ENCODE measurements at places on chromosomes 1 and 21. TPM values are rescaled to one million over a fixed set of nuclear protein-coding genes. Genes with fewer than 3 reads are reported as not detected.

Gene OR10J1
- not detected for total RNA-seq

Gene FGGY
- 14.3 TPM for total RNA-seq

Gene SFN
- 1.7 TPM for total RNA-seq

DNA sequence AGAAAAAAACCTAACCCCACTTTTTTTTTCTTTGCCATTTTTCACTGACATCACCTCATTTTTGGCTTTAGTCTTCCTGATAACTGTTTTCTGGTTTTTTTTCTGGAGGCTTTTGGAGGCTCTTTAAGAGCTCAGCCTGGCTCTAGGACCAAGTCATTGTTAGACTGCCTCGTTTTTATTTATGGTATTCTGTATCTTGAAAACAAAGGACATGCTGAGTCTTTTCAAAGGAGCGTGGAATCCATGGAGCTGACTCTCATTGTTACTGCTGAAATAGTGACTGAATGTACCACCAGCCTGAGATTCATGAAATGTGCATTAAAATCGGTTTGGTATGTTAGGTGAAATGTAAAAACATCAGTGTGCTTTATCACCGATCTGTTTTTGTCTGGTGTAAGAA lies 28.0 kb downstream of the RASAL2 start:
- no peak for DNase-seq

- no peak for DNase-seq
Observed at GRCh38 chr21:24224422-24224821, 1382.9 kb downstream of the MRPL39 start.

- DNase-seq = no peak
Observed at GRCh38 chr1:224828691-224829090, 100.8 kb upstream of the DNAH14 start.

Gene SSR2
- 238 TPM for total RNA-seq

GRCh38 chr1:215672482-215672881 lies 105.4 kb downstream of the KCTD3 start:
- no peak for DNase-seq

- DNase-seq = no peak
Observed at GRCh38 chr1:15257309-15257708, 10.3 kb downstream of the FHAD1 start.

DNA sequence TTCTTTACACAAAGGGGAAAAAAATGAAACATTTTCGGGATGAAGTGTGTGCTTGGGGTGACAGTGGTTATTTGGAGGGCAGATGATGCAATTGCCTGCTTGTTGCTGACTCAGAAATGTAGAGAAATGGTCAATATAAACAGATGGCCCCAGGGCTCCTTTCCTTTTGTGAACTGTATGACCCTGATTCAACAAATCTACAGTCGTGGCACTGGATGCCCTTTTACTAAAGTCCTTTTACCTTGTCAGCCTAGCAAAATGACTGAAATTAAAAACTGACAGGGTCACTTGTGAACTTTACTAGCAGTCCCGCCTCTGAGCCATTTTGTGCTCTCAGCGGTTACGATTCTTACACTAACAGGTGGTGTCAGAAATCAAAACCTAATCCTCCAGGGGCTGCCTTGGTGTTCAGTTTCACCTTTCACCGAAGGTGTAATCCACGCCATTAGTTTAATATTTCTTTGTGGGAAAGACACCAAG lies 49.8 kb downstream of the GREM2 start:
- DNase-seq = no peak

- no peak for DNase-seq
Observed at GRCh38 chr1:90561103-90561783, 155.9 kb downstream of the BARHL2 start.

Gene TMEM79
- total RNA-seq = 4.9 TPM

DNA sequence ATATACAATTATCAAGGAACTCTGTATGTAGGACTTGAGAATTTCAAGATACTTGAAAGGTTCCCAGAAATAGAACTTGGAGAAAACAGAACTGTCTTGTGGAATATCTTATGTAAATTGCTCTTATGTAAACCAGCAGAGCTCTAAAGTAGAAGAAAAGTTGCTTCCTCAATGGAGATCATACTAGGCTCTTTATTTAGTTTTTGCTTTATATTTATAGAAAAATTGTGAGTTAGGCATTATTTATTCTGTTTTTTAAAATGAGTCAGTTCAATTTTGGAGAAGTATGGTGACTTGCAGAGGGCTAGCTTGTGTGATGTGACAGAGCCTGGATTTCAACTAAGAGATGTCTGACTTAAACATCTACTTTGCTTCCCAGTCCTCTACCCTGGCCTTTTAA lies 40.4 kb downstream of the ATP6V1G3 start:
- no peak for DNase-seq

Gene SRGAP2C
- total RNA-seq = 18.6 TPM

DNA sequence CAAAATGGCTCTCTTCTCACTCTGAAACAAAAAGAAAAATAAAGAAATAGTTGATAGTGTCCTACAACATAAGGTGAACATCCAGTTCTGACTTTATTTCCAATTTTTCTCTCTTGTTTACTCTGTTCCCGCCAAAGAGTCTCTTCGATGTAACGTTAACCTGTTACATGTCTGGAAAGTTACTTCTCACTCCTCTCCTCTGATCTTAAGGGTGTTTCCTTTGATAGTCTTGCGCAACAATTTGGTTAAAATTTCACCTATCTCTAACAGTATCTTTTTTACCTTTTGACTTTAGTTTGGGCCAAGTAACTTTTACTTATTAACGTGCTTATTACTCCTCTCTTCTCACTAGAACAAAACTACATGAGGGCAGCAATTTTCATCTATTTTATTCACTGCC lies 1450.2 kb downstream of the BRINP3 start:
- no peak for DNase-seq

DNA sequence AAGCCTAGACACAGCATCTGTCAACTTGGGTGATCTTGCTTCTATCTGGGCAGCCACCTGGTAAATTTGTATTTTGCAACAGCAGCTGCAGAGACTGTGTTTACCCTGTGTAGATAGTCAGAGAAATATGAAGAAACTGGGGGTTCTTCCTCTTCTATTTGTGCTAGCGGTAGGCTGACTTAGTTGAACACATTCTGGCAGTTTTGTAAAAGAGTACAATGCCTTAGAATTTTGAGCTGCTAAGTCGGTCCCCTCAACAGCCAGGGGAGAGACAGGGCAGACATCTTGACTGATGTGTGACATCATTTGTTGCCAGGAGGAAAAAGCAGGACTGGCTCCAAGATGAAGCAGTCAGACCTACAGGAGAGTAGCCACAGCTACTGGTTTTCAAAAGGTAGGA lies 53.7 kb downstream of the KCNJ6 start:
- DNase-seq = no peak

DNA sequence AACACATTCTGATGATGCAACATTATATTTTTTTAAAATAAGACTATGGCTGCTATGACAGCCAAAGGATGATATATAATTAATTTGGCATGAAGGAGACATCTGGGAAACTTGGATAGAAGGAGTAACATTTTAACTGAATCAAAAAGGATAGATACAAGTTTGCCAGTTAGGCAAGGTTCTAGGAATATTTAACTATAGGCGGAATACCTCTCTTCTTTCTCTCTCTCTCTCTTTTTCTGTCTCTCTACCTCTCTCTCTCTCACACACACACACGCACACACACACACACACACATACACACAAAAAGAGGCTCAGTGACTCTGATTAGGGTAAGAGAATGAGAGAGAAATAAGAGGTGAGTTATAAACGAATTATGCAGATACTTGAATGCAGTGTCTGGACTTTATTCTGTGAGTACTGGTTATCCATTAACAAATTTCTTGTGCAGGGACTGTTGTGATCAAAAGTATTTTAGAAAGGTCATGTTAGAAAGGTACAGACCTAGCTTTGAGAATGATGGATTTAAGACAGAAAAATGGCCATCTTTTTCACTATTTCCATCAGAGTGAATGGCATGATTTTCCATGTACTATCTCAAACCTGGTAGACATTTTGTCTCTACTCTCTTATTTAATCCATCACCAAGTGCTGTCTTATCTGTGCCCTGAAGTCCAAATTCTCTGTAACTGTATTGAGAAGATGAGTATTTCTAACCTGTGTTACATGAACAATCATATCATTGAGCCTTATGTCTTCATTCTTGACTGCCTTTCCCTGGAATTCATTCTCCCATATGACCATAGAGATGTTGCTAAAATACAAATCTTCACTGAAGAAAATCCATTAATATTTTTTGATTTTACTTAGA lies 1106.9 kb upstream of the ADGRL4 start:
- DNase-seq = no peak

DNA sequence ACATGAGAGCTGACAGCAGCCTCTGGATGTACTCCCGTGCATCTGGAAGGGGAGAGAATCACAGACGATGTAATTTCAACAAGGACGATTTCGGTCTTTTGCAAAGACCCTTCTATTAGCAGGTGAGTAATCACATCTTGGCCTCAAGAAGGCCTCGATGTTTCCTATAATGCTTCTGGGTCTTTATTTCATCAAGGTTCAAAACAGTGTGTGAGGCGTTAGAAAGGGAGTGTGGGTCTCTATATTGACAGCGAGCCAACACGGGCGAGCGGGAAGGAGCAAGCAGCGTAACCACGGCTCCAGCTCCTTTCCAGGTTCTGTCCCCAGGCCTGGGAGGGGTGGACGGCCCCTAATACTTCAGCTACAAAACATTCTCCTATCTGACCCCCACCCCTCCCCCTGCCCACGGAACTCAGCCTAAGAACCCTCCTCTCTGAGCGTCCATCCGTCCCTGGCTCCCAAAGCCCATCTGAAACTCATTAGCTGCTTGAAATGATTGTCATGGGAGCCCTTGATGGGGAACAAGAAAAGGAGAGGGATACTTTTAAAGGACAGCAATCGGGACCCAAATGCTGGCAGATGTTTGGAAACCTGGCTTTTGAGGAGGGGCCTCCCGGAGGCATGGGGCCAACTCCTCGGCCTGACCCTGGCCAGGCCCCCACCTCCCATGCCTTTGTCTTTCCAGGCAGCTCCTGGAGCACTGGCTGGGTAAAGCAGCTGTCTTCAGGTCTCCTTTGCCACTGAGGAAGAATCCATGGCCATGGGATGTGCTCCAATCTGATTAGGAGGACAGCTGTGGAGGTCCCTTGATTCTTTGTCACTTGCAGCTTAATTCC lies 250.8 kb downstream of the FOXD2 start:
- no peak for DNase-seq

GRCh38 chr1:74470251-74470650 lies 42.2 kb downstream of the LRRC53 start:
- no peak for DNase-seq

Gene ADAMTSL4
- 0.55 TPM for total RNA-seq

DNA sequence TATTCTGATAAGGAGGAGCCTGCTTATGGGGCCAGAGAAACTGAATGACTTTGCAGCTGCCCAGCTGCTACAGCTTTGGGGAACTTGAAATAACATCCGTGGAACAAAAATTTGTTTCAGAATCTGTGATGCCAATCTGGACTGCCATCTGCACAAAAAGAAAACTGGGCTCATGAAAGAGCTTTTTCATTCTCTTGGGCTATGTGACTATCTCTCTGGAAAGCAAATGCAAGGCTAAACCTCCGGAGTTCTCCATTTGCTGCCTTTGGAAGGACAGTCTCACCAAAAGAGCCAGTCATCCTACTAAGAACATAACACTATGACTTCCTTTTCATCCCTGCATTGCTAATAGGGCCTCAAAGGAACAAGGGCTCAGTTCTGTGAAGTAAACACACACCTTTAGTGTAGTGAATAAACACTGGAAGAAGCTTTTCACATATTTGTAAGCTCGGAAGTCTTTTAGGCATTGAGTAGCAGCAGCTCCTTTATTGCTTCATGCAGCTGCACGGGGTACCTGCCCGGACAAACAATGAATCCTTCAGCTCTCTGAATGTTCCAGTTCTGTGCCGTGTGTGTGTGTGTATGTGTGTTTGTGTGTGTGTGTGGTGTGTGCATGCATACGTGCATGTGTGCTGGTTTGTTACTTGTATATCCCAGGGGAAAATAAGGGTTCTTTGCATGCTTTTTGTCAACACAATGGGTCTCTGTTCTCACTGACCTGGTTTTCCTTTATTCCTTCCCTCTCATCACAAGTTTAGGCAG lies 255.5 kb upstream of the SGIP1 start:
- no peak for DNase-seq

- no peak for DNase-seq
Observed at GRCh38 chr1:27572019-27572678, 31.8 kb downstream of the AHDC1 start.

DNA sequence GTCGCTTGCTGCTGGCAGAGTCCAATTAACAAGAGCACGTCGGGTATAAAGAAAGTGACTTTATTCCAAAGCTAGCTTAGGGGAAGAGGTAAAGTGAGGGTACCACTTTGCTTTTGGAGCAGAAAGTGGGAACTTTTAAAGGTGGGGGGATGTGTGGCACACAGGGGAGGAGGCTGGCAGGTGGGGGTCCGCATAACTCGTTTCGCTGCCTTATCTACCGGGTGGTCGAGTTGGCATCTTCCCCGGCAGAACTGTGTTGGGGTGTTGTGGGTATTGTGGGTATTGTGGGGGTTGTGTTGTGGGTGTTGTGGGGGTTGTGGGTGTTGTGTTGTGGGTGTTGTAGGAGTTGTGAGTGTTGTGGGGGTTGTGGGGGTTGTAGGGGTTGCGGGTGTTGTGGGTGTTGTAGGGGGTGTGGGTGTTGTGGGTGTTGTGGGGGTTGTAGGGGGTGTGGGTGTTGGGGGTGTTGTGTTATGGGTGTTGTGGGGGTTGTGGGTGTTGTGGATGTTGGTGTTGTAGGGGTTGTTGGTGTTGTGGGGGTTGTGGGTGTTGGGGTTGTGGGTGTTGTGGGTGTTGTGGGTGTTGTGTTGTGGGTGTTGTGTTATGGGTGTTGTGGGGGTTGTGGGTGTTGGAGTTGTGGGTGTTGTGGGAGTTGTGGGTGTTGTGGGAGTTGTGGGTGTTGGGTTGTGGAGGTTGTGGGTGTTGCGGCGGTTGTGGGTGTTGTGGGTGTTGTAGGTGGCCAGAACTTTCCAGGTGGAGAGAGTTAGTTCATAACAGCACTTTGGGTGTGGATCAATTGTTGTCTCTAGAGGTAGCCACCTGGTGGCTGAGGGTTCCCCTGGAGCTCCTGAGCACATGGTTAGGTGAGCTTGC lies 52.7 kb downstream of the AGPAT3 start:
- DNase-seq = peak; percentile 7

DNA sequence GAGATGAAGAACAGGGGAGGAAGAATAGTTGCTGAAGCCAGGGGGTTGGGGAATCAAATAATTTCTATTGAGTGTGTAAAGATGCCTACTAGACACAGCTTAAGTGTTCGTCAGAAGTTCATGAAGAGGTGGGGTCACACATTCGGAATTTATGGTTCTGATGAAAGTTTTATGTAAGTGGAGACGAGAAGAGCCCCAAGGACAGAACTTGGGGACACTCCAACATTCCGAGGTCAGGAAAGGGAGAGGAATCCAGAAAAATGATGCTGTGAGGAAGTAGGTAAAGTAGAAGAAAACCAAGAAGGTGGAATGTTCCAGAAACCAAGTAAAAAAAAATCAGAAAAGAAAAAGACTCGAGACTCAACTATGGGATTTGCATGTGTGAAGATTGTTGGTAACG lies 272.5 kb downstream of the SIPA1L2 start:
- DNase-seq = no peak

Gene DMBX1
- total RNA-seq = not detected

Gene DYNLT4
- 4.3 TPM for total RNA-seq

Data from T-cell (primary cell).